ENCODE measurements at places on chromosomes 1 and 21.
A peak's percentile ranks its signal among the peaks of the same experiment; 100 is the strongest.

- no peak for DNase-seq
Measured at GRCh38 chr1:159339536-159339935, 37.4 kb downstream of the FCER1A start.

- DNase-seq = no peak
Measured at GRCh38 chr1:154698320-154699096, 90.5 kb upstream of the ADAR start.

DNA sequence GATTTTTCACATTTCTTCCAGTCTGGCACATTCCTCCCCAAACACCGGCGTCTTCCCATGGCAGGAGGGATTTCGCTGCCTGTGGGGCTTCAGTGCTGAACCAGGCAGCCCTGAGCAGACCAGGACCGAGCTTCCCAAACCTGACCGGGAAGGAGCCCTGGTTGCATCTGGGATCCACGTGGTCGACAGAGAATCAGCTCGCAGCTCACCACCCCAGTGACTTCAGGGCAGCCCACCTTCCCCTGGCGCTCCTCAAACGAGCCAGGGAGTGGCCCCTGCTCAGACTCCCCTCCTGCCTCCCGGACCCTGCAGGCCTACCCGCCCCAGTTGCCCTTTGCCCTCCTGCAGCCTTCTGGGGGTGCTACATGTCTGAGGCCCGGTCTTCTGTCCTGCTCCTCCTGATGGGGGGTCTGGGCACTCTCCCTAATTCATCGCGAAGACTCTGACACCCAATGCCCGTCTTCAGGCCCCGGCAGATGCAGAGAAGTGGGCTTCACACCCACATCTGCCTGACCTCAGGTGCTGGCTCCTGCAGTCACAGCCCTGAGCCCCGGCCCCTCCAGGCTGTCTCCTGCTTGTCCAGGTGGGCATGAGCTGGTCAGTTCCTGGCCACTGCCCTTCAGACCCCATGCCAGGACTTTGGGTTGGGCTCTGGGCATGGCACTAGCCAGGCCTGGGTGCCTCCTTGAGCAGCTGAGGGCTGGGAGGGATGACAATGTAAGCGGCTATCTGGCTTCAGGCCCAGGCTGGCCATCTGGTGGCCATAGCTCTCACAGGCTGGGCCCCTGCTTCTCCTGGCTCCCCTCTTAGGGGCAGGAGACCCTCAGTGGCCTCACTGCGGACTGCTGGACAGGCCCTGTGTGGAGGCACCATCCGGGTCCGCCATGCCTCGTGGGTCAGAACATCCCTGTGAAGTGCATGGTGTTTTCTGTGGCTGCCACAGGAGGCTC lies 26.1 kb upstream of the PRSS38 start:
- DNase-seq = no peak

DNA sequence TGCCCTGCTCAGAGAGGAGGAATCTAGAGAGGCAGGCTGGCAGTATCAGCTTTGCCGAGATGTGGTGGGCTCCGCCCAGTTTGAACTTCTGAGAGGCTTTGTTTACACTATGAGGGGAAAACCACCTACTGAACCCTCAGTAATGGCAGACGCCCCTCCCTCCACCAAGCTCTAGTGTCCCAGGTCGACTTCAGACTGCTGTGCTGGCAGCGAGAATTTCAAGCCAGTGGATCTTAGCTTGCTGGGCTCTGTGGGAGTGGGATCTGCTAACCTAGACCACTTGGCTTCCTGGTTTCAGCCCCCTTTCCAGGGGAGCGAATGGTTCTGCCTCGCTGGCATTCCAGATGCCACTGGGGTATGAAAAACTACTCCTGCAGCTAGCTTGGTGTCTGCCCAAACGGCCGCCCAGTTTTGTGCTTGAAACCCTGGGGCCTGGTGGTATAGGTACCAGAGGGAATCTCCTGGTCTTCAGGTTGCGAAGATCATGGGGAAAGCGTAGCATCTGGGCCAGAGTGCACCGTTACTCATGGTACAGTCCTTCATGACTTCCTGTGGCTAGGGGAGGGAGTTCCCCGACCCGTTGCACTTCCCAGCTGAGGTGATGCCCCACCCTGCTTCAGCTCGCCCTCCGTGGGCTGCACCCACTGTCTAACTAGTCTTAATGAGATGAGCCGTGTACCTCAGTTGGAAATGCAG lies 43.6 kb downstream of the C21orf91 start:
- no peak for DNase-seq

GRCh38 chr1:210185063-210185462 lies 47.5 kb upstream of the SERTAD4 start:
- no peak for DNase-seq

- DNase-seq = no peak
Measured at GRCh38 chr1:83834621-83835264, 164.2 kb downstream of the TTLL7 start.

DNA sequence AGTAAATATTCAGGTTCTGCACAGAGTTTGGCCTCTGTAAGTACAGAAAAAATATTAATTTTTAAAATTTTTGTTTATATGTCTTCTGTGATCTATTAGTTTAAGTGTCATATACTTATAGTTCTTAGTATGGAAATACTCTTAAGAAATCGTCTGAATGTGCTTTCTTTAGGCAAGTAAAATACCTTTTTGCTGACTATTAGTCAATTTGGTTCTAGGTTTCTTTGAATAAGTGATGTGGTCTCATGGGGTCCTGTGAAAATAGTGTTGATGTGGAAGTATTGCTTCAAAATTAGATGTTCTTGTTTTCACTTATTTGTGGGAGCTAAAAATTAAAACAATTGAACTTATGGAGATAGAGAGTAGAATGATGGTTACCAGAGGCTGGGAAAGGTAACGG lies 23.9 kb downstream of the MIGA1 start:
- no peak for DNase-seq

DNA sequence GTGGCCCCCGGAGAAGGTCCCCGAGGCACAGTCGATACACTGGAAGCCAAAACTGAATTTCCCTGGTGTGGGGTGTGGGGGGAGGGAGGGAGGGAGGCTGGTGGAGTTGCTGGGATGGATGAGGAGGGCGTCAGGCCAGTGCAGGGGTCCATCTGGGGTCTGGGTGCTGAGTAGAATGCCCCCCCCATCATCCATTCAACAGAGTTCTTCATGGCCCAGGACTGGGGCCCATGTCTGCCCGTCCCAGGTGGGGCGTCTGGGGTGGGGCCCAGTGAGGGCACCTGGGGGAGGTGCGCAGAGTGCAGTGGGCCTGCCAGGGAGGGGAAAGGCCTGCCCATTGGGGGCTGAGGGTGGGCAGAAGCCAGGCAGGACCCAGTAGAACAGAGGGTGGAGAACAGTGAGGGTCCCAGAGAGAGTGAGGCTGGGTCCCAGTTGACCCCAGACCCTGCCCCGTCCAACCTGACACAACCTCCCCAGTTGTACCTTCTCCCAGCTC lies 1.9 kb downstream of the TNFRSF18 start:
- no peak for DNase-seq

GRCh38 chr21:37207441-37208009 lies 59.6 kb downstream of the VPS26C start:
- no peak for DNase-seq

DNA sequence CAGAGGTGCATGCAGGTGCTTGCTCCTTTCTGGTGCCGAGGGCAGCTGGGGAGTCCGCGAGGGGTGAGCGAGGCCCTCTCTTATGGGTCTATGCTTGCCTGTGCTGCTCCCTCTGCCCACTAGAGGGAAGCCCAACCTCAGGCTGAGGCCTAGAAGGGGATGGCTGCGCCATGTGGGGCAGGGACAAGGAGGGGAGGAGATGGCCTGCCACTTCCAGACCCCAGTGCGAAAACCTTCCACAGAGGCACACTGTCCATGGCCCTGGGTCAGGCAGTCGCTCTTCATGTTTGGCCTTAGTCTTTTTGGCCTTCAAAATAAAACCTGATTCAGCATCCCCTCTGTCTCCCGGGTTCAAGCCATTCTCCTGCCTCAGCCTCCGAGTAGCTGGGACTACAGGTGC lies 14.0 kb downstream of the RHBG start:
- peak; percentile 10 for DNase-seq

- no peak for DNase-seq
Measured at GRCh38 chr1:246106342-246106763, 400.7 kb downstream of the SMYD3 start.

DNA sequence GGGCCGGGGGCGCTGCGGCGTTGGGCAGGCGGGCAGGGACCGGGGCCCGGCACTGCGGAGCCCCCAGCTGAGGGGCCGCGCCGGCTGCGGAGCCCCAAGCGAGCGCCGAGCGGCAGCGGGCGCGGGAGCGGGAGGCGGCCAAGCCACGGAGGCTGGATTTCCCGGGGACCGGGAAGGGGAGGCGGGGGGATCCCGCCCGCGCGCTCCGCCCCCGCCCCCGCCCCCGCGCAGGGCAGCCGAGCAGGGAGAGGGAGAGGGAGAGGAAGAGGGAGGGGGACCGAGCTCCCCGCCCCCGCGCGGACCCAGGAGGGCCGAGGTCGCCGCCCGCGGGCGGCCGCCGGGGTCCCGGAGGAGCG lies at the start of gene DLGAP3:
Gene DLGAP3 (minus strand): TSS at position 154 of the 356 bp plus-strand sequence. CDS start 24,267 bp downstream, outside the sequence.
- no peak for DNase-seq

- no peak for DNase-seq
Measured at GRCh38 chr1:109208394-109208793, 5.3 kb upstream of the SARS1 start.

GRCh38 chr1:203177470-203178039 lies 1.9 kb upstream of the MYBPH start:
- DNase-seq = no peak

DNA sequence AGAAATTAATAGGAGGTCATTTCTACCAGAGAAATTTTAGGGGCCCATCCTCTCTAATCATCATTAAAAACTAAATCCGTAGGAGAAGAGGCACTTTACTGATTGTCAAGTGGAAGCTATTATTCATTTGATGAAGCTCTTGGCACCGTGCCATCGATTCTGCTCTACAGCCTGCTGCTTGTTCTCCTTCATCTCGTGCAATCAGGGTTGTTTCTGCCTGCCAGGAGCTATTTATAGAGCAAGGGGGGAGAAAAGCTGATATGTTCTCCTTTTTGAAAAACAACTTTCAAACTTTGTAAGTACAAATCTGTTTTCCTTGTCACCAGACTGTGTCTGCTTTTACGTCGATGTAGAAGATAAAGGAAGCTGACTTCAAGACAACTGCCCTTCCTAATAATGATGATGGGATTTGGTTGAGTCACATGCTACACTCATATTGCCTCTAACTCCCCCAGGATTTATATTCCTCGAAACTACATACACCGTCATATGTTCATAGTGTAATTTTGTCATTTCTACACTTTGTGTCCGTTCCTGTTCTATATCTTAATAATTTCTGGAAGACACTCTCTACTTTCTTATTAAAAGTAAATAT lies 169.6 kb upstream of the LHX8 start:
- no peak for DNase-seq

DNA sequence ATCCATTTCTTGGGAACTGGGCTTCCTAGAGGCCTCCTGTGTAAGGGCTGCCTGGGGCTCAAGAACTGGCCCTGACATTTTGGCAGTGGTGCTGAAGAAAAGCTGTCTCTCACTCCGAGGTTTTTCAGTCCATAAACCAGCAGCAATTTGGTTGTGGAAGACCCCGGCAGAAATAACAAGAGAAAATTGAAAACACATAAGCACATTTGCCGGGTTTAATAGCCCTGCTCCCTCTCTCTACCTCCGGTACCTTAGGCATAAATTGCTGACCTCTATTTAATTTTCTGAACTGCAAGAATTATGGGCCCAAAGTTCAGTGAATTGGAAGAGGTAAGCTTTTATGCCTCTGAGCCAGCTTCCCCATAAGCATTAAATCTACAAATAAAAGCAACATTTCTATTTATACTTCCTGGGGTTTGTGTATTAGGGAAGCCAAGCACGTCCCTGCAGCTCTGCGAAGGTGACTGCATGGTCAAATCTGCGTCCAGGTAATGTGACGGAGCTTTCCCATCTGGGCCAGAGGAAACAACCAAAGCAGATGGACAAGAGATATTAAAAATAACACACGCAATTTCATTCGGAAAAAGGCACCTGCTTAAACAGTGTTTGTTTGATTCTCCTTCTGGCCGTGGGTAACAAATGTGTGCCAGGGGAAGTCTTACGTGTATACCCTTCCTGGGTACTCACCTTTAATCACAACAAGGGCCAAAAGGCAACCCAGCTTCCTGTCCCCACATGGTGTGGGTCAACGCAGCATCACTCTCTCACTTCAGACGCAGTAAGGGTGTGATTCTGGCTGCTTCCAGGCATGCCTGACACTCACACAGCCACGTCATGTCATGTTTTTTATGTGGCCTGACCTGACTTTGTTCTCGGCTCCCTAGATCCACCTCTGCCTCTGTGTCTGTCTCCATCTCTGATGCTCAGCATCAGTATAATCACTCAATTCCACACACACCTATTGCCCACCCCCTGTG lies 69.2 kb downstream of the PAPPA2 start:
- no peak for DNase-seq

DNA sequence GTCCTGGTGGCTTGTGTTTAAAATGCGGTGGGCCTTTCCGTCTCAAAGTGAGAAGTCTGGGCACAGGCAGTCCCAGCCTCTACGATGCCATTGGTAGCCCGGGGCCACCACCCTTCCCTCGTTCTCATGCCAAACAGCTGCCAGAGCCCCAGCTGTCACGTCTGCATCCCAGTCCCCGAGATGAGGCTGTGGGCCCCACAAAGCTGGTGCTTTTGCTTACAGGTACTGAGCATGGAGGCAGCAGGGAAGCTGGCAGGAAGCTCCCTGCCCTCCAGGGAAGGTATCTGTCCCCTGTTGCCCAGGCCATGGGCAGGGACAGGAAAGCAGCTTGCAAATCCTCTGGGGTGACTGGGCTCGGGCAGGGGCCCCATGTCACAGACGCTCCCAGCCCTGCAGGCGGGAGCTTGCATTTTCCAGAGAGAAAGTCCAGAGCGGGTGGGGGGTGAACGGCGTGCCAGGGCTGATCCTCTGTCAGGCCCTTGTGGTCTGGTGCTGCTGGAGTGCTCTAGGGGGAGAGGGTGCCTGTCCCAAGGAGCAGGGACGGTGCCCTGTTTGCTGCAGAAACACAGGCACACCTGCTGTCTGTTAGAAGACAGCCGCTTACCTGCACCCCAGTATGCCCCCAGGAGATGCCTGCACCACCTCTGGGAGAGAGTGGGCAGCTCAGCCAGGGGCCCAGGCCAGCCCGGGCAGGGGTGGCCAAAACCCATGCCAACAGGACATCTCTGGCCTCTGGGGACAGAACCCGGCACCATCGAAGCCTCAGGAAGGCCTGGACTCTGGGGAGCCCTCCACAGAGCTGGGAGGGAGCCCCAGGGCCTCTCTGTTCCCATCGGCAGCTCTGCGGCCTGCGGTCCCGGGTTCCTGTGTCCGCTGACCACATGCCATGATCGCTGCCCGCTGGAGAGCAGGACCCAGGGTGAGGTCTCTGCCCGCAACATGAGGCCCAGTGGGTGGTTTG lies 45.9 kb downstream of the SLX9 start:
- DNase-seq = no peak

- DNase-seq = no peak
Measured at GRCh38 chr21:35461700-35462099, 412.6 kb upstream of the RUNX1 start.

GRCh38 chr1:93611668-93612067 lies 70.0 kb downstream of the BCAR3 start:
- DNase-seq = no peak
